ENCODE measurements at places on chromosomes 5 and 9.

GRCh38 chr5:24609706-24610105 is 35.1 kb downstream of the CDH10 start:
- no peak for DNase-seq

GRCh38 chr9:72141484-72141883 is 7.8 kb upstream of the GDA start:
- DNase-seq: no peak

- no peak for DNase-seq
These were observed 15.2 kb downstream of the HCN1 start for GRCh38 chr5:45680950-45681349.

- DNase-seq: peak; percentile 5
These were observed 100.9 kb downstream of the SMARCA2 start for GRCh38 chr9:2116073-2116472.

GRCh38 chr5:39670391-39670790 is 245.6 kb upstream of the DAB2 start:
- no peak for DNase-seq

GRCh38 chr5:57566914-57567313 is 84.3 kb upstream of the ACTBL2 start:
- no peak for DNase-seq

Measured in small intestine (tissue), 16 donors.